ENCODE measurements at places on chromosomes 12 and 14. TPM values are rescaled to one million over a fixed set of nuclear protein-coding genes. Genes with fewer than 3 reads are reported as not detected.

DNA sequence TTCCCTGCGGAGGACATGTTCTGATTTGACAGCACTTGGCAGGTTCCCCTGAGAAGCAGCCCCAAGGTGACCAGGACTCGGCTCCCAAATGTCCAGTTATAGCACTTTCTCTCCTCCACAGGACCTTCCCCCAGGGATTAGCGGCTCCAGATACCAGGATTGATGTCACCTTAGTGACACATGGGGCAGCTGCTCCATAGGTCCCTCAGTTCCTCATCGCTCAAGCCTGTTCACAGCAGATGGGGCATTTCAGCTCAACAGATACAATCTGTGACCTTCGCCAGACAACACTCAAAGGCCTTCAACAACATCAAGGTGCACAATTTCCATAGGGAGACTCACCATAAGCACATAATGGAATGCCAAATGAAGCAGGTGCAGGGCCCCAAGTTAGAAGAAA lies 67.9 kb upstream of the ZFP36L1 start:
- DNase-seq = no peak

GRCh38 chr14:56183631-56184157 lies 65.5 kb downstream of the PELI2 start:
- no peak for DNase-seq

DNA sequence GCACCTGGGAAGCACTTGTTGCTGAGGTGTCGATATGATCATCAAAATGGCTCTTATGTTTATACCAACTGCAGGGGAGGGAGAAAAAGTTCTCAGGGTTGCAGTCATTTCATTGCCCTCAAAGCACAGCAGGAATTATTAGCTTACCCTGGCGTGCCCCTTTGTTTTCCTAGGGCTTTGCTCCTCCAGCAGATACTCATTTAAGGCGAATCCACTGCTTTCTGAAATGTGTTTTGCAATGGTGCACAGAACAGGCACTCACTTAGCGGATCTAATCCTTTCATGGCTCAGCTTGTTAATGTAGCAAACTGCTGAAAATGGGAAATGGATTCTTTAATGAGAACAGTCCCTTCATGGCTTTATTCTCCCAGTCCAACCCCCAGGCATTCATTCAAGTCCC lies 76.7 kb downstream of the NKX2-1 start:
- no peak for DNase-seq

GRCh38 chr14:54087376-54087775 lies 130.8 kb upstream of the BMP4 start:
- no peak for DNase-seq

Gene ERP27
- polyA plus RNA-seq = 25.0 TPM

DNA sequence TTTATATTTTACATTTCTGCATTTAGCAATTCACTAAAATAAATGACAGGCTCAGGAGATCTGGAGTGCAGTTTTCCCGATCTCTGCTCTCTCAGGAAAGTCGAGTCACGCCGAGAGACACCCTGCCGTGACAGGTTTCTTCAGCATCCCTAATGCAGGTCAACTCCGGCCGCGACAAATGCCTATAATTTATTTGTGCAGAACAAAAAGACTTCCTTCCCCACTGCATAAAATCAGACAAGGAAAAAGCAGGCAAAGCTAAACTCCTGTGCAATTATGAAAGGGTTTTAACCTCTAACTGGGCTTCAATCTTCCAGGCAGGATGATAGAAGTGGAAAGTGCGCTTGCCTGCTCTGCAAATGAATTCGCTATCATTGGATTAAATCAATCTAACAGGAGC lies 28.1 kb downstream of the SPRING1 start:
- DNase-seq = no peak

GRCh38 chr12:59938190-59938962 lies 342.5 kb downstream of the SLC16A7 start:
- DNase-seq = no peak

DNA sequence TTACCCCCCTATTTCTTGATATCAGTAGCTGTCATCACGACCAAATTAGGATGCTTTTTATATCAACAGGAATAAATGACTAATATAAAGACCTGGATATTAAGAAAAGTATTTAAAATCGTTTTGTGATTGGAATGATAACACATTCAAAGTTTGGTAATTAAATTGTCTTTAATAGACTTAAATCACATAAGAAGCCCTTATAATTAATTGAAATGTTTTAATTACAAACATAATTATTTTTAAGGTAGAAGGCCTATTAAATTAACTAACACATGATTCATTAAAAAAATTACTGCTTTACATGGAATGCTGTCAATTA lies 412.4 kb downstream of the FUT8 start:
- DNase-seq = no peak

GRCh38 chr14:33163600-33163999 lies 224.9 kb downstream of the NPAS3 start:
- no peak for DNase-seq

GRCh38 chr12:58811346-58811745 lies 109.0 kb downstream of the LRIG3 start:
- no peak for DNase-seq

Gene AGAP2
- polyA plus RNA-seq = 0.89 TPM

DNA sequence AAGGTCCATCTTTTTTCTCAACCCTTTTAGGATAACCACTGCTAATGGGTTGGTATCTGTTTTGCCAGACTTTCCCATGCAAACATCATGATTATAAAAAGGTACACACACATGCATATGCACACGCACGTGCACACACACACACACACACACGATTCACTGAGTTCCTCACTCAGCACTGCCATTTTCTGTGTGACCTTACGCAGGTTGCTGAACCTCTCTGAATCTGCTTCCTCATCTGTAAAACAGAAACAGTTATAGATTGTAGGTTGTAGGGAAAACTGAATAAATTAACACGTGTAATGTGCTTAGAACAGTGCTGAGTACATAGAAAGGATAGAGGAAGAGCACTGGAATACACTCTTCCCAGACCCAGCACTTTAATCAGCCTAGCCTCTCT lies 182.3 kb downstream of the RBM19 start:
- DNase-seq = no peak

DNA sequence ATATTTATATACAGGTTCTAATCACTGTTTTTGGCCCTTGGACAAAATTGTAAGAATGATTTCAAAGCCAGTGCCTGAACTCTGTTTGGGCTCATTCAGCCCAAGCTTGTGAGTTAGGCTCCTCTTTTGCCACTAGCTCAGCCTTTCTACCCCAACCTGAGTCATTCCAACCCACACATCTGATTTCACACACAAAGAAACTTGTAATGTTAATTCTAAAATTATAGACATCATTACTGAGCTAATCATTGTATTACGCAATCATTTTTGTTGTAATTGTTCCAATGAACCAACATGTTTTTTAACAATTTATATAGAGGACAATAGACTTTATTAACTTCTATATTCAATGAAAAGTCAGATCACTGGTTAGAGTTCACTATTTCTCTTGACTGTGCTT lies 441.1 kb downstream of the ETNK1 start:
- no peak for DNase-seq

Gene LRTM2
- polyA plus RNA-seq = 0.30 TPM

GRCh38 chr12:42733911-42734310 lies 144.4 kb upstream of the PRICKLE1 start:
- DNase-seq = no peak

Gene MAGOHB
- polyA plus RNA-seq = 41.4 TPM

DNA sequence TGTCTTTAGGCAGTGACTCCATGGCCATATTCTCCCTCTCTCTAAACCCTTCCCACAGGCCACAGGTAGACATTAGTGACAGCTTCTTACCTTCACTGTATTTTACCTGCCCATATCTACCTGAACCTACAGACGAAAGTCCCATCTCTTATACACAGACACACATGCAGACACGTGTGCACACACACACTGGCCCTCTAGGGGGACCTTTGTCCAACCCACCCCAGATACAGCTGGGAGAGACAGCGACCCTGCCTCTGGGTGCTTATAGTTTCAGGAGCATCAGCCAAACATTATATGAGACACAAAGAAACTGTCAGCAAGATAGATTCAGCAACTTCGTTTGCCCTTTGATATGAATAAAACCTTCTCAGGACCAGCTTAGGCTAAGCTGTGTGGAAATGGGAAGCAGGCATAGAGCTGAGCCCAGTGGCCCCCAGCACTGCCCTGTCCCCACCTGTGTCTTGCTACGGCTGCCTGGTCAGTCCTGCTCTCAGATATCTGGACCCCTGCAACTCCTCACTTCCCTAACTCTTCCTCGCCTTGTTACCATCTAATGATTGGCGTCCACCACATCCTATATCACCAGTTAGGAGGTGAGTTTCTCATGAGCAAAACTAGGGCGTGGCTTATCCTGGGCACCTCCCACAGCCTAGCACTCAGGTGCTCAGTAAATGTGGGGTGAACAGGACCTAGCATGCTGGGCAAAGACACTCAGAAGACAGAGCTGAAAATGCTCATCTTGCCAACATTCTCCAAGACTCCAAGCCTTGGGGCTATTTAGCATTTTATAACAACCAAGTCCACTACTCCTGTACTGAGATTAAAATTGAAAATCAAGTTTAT lies 12.0 kb upstream of the CD9 start:
- DNase-seq = no peak

- DNase-seq = no peak
Measured at GRCh38 chr14:68937471-68938270, 41.4 kb downstream of the ACTN1 start.

DNA sequence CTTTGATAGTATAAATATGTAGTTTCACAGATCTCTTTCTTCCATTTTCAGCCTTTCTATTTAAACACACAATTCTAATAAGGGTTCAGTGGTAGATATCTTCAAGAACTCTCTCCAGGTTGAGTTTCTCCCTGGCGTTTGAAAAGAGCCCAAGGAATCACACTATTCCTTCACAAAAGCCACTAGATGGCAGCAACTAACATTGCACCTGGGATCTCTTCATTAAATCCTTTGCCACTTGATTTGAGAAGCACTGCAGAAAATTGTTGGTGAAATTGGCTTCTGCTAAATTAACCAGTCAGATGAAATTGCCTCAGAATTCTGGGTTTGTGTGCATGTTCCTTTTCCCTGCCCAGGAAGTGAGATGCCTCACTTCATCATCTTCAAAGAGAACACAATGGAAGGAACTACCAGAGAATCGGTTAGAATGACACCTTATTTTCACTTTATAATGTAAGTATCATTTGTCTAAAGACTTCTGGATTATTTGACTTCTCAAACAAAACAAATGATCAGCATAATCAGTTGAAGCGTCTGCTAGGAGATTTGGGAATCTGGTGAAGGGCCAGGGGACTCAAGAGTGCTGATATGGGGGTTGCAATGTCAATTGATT lies 6.8 kb downstream of the CCDC198 start:
- no peak for DNase-seq
